GM12878 (cell line): ENCODE measurements at places on chromosomes 7 and 10. TPM values are rescaled to one million over a fixed set of nuclear protein-coding genes. Genes with fewer than 3 reads are reported as not detected.

The XRCC2 gene
- 9.5 and 12.1 TPM in 2 replicates for polyA plus RNA-seq

GRCh38 chr7:94529516-94529915, 19.9 kb downstream of the CASD1 start:
- DNase-seq = no peak

- DNase-seq = no peak
Measured at GRCh38 chr7:28237363-28237762, 56.8 kb upstream of the JAZF1 start.

The LRRTM3 gene
- not detected in 2 replicates for polyA plus RNA-seq

DNA sequence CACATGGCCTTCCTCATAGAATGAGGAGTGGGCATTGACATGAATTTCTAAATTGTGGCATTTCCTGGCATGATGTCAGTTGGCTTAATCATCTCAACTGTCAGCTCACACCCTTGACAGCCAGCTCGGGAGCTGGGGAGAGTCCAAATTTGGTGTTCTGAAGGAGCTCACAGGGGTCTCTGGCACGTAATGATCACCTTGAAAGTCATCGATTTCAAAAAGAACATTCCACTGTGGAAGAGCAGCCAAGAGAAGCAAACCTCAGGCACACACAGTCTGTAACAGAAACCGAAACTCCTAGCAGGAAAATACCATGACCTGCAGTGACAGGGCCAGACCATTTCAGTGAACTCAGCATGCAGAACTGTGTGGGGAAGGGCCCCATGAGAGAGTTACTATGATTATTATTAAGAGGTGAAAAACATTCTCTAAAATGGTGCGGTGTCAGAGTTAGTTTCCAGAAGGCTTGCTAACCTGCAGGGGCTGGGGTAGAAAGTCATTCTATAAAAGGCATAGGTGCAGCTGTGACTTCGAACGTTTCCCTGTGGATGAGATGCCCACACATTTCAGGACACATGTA, 26.4 kb upstream of the KLF6 start:
- peak; percentile 76 for DNase-seq

- no peak for DNase-seq
Measured at GRCh38 chr10:86252556-86252955, 114.0 kb downstream of the GRID1 start.

- peak; percentile 73 for DNase-seq
Measured at GRCh38 chr10:6141296-6142151, 52.7 kb downstream of the RBM17 start.

GRCh38 chr7:28157831-28158416, 22.7 kb downstream of the JAZF1 start:
- no peak for DNase-seq

- no peak for DNase-seq
Measured at GRCh38 chr10:95536894-95537541, 24.2 kb downstream of the SORBS1 start.

The MYOZ1 gene
- 2.0 and 2.1 TPM in 2 replicates for polyA plus RNA-seq

DNA sequence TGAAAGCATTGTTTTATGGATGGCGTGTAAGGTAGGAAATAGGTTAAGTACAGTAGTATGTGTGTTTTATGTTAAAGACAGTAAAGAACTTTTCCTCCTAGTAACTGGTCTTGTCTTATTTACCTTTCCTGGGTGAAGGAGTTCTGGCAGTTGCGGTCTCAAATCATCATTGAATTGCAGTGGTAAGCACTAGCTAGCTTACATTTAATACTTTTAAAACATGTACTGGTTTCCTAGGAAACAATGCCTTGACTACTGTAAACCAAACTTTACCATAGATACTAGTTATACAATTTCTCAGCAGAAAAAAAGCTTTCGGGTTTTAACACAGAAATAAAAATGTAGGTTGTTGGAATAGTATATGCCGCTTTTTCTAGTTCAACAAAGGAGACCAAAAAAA, 37.7 kb downstream of the PRKG1 start:
- DNase-seq = no peak

The PLXDC2 gene
- polyA plus RNA-seq = 0.16 TPM in 1 of 2 replicates, not detected in the other

The SAMD9 gene
- 8.2 and 9.6 TPM in 2 replicates for polyA plus RNA-seq

GRCh38 chr10:131729361-131729760, 171.4 kb upstream of the PPP2R2D start:
- no peak for DNase-seq

- DNase-seq = no peak
Measured at GRCh38 chr10:131901181-131901829, 497 bp downstream of the PPP2R2D start.

- no peak for DNase-seq
Measured at GRCh38 chr7:43486634-43487033, 96.3 kb upstream of the STK17A start.

- DNase-seq = no peak
Measured at GRCh38 chr7:116811768-116812167, 50.6 kb upstream of the CAPZA2 start.

GRCh38 chr7:131733604-131734003, 177.2 kb upstream of the PODXL start:
- DNase-seq = no peak

The PNLIPRP3 gene
- not detected in 2 replicates for polyA plus RNA-seq

The KLF14 gene
- not detected in 2 replicates for polyA plus RNA-seq

- DNase-seq = no peak
Measured at GRCh38 chr7:139784648-139785047, 6.8 kb upstream of the HIPK2 start.

The ANKRD61 gene
- 0.48 and 0.51 TPM in 2 replicates for polyA plus RNA-seq

The CYP3A4 gene
- polyA plus RNA-seq = not detected in 2 replicates

- no peak for DNase-seq
Measured at GRCh38 chr7:36749282-36749960, 25.1 kb upstream of the AOAH start.

The CPEB3 gene
- 1.3 and 1.5 TPM in 2 replicates for polyA plus RNA-seq

GRCh38 chr10:21261842-21262294, 263.6 kb downstream of the SKIDA1 start:
- no peak for DNase-seq

The HPSE2 gene
- polyA plus RNA-seq = not detected in 2 replicates

DNA sequence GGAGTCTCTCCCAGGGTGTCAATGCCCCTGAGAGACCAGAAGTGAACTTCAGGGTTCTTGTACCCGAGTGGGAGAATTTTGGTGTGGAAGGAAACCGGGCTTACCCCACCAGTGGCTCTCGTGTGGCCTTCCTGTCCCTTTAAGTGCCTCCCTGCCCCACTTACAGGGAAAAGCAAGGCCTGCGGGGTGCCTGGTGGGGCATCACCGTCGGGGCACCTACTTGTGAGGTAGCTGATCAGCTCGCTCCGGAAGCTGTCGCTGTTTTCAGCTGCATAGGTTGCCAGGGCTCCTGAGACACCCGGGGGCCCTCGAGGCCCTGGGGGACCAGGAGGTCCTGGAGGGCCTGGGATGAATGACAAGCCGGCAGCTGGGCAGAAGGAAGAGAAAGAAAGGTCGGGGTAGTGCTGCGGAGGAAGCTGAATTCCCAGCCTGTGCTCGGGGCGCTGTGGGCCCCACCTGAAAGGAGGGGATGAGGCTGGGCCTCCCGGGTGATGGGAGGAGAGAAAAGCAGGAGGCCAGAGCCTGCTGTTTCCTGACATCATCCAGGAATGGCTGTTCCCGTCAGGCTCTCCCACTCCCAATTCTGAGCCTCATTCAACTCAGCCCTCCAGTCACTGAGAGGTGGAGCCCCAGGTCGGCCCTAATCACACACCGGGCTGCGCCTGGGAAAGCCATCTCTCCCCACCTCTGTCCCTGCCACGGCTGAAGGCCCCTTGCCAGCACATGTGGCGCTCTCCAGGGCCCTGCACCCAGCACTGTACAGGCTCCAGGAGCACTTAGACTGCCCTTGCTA, 51.1 kb downstream of the COL17A1 start:
- DNase-seq = no peak

- no peak for DNase-seq
Measured at GRCh38 chr10:30748152-30748973, 118.8 kb upstream of the LYZL2 start.

The UPK3B gene
- 0.26 and 0.37 TPM in 2 replicates for polyA plus RNA-seq

The HTR5A gene
- polyA plus RNA-seq = not detected in 2 replicates

GRCh38 chr7:2036786-2037185, 196.0 kb downstream of the MAD1L1 start:
- no peak for DNase-seq

GRCh38 chr7:50681432-50682045, 101.2 kb downstream of the GRB10 start:
- DNase-seq = no peak
